Fibroblast of skin of right biceps (primary cell): ENCODE measurements at places on chromosomes 2 and 18.
A peak's percentile ranks its signal among the peaks of the same experiment; 100 is the strongest.

- DNase-seq, result no peak
These were observed 214.2 kb downstream of the TNS1 start for GRCh38 chr2:217788669-217789002.

DNA sequence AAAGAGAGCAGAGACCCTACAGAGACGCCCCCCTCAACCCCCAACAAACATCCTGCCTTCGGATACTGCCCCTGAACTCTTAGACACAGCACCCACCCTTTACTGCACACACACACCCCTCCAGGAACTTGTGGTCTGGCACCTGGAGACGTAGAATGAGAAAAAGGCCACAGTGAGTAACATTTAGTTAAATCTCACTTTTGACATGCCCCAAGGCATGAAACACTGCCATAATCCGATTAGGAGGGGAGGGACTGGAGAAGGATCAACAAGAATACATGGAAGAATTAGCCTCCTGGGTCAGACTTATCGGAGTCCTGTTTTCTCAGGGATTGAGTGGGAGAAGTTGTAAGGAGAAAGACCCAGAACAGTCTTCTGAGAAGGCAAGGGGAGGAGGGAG is 4.1 kb downstream of the CDK5R2 start:
- no peak for DNase-seq

DNA sequence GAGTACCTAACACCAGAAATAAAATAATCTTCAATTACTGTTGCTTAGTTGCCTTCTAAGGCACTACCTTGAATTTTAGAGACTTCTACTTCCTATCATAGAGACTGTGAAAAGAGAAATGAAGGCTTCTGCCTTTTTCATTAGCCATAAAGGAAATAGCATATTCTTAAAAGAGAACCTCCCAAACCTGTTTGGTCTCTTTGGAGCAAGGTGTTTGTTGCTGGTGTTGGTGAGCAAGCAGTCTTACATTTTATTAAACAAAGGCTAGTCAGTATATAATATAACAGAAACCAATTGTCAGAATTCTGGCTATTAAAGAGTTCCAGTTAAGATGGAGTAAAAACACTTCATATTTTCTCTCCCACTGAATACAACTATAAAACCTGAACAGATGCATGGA is 116.4 kb downstream of the TAF4B start:
- no peak for DNase-seq

GRCh38 chr2:96649342-96649741 is 6.8 kb downstream of the FER1L5 start:
- no peak for DNase-seq

DNA sequence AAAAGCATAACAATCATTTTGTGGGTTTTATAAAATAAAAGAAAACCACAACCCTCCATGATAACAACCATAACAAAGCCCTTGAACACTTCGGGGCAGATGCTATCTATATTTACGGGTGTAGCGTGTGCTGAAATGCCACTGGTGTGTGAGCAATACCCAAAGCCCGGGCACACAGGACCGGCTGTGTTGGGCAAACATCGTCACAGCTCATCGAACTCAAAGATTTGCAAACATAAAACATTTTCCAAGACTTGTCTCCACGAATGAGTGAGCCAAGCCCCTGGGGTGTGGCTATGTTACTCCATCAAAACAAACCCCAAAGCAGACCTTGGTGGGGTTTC is 290.2 kb downstream of the LPIN1 start:
- no peak for DNase-seq

GRCh38 chr2:10546975-10547391 is 98.9 kb upstream of the ODC1 start:
- DNase-seq, result peak; percentile 67

- DNase-seq, result no peak
These were observed 9.6 kb downstream of the GDF7 start for GRCh38 chr2:20676353-20677215.

DNA sequence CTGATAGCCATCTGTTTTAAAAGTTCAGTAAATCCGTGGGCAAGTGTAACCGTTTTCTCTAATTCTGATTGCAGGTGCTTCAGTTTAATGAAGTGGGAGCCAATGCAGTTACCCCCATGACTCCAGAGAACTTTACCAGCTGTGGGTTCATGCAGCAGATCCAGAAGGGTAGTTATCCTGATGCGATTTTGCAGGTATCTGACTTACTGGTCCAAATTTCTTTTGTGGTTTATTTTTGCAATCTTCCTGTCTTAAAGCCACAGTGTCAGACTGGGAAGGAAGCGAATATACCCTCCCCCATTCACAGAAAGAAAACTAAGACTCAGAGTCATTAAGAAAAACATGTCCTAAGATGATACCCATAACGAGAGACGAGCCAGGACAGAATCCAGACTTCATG is 7.7 kb downstream of the SERPINB2 start:
- DNase-seq, result no peak

DNA sequence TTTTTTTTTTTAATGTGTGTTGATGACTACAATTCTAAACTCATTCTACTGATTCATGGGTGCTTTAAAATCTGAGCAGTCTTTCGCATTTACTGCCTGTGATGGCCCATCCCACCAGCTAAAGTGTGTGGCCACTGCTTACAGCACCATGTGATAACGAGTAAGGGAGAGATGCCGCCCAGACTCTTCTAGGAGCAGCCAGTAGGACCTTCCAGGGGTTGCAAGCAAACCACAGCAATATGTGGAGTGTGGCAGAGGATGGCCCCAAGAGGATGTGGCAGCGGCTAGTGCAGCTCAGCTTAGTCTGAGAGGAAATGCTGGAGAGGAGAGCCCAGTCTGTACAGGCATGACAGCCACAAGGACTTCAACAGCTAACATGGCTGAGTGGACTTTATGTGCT is 14.9 kb downstream of the IL1B start:
- DNase-seq, result no peak

- no peak for DNase-seq
These were observed 530.0 kb upstream of the ID2 start for GRCh38 chr2:8151888-8152287.

DNA sequence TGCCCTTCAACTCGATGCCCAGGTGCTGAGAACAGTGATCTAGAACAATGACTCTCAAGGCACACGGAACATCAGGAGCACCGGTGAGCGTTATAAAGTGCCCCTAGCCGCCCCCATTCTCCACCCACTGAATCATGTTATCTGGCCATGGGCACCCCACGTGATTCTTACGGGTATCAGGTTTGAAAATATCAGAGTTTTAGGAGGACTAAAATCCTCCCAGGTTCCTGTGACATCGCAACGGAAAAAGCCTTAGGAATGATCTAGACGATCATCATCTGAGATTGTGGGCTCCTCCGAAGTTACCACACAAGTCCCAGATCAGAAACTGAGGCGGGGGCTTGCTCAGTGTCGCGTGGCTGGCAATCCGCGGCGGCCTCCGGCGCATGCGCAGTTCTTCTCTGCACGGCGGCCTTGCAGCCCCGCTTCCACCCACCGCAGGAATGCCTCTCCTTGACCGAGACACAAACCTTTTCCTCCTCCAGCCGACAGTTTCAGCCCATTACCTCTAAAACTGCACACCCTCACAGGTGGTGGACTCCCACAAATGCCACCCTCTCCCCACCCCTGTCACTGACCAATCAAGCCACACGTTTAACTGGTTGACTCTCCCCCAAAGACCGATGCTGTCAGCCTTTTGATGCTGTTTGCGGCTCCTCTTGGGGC is 5.8 kb upstream of the MRPL33 start:
- DNase-seq, result peak; percentile 56

DNA sequence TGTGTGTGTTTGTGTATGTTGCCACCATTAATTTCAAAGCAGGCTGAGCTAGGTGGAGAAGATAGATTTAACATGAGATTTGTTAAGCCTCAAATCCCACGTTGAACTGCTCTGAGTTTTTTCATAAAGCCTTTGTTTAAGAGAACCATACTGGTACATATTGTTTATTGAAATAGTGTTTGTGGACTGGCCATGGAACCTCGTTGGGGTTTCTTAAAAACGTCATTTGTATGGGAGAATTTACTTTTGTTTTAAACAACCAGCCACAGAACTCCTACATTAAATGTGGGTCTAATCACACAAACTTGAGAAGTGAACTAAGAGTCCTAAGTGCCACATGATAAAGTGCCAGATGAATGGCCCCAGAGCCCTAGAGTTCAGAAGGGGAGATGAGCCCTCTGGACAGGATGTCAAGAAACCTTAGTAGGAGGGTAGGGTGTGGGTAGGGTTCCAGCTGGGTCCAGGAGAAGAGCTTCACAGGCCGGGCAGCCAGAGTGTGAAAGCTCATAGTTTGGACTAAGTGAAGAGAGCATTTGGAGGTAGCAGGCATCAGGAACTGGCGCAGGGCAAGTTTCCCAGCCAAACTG is 120.6 kb upstream of the EML6 start:
- no peak for DNase-seq

DNA sequence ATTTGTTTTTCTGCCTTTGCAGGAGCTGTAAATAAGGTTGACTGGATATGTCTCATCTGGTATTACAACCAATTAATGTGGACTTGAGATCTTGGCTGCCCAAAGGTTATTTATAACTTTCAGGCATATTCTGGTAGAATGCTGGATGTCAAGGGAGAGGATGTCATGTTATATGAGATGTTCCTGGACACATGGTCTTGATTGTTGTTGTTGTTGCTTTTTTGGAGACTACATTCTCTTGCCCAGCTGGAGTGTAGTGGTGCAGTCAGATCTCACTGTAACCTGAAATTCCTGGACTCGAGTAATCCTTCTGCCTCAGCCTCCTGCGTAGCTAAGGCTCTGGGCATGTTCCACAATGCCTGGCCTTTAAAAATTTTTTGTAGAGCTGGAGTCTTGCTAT is 83.3 kb downstream of the LCLAT1 start:
- no peak for DNase-seq

- DNase-seq, result no peak
These were observed 63.3 kb upstream of the TMEM182 start for GRCh38 chr2:102698369-102699111.

GRCh38 chr2:45690231-45690630 is 38.8 kb downstream of the PRKCE start:
- no peak for DNase-seq

GRCh38 chr18:80107426-80107825 is 1.6 kb upstream of the ADNP2 start:
- DNase-seq, result no peak
